Dorsolateral prefrontal cortex (tissue), 122 donors: ENCODE measurements at places on chromosomes 13 and 19. TPM values are rescaled to one million over a fixed set of nuclear protein-coding genes. Genes with fewer than 3 reads are reported as not detected.

MEIOSIN gene
- total RNA-seq, result not detected

CATSPERD gene
- not detected for total RNA-seq

ZNF526 gene
- total RNA-seq, result 6.6 TPM

CEBPG gene
- total RNA-seq, result 28.7 TPM

PSG7 gene
- total RNA-seq, result not detected

TEX101 gene
- not detected for total RNA-seq

PPP2R1A gene
- 307 TPM for total RNA-seq
